Cortex of kidney (tissue), 1 donor: ENCODE measurements at places on chromosomes 6 and 20.

DNA sequence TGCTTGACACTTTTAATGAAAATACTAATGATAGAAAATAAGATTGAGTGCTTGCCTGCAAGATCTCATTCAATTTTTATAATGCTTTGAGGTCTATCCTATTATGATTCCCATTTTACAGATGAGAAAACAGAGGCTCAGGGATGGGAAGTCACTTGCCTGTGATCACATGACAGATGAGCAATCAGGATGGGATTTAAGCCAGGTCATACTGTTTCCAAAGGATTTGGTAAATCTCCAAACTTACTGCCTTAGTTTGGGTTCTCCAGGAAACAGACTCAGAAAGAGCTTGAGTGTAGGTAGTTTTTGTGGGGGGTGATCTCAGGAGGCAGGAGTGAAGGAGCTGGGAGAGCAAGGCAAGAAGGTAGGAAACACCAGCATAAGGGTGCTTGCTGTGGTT lies 456.3 kb downstream of the MAFB start:
- DNase-seq, result no peak

DNA sequence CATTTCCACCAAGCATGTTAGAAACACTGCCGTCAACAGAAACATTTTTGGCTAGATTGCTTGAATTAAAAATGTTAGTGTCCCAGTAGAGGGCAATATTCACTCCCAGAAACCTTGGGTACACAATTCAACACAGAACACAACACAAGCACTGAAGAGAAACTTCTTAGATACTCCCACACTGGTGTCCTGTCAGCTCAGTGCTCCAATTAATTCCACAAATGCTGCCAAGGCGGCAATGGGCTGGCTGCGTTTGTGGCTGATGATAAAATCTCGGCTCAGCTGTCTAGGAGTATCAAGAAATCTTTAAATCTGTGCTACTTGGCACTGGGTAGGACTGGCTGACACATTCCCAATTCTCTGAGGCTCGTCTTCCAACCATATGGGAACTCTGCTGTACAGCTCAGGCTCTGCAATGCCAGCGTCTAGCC lies 39.3 kb downstream of the BEND3 start:
- no peak for DNase-seq

DNA sequence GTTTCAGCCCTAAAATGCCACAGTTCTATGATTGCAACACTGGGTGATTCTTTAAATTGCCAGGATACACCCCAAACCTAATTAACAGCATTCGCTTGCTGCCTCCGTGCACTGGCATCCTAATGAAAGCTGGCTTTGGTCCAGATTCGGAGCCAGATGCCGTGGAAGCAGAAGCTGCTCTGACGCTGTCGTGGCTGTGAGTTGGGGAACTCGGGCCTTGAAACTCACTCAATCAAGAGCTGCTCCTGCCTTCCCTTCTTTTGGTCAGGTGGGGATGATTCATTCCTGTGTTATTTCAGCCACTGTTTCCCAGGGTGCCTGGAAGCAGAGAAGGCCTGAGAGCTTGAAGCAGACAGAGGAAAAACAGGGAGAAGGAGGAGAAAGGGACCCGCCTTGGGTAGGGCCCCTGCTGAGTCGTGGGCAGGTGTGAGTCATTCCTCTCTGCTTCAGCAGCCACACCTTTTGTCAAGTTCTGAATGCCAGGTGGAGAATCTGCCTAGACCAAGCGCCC lies 36.2 kb upstream of the DSP start:
- DNase-seq, result no peak

- no peak for DNase-seq
Measured at GRCh38 chr6:41836022-41836659, 48.6 kb downstream of the TOMM6 start.

DNA sequence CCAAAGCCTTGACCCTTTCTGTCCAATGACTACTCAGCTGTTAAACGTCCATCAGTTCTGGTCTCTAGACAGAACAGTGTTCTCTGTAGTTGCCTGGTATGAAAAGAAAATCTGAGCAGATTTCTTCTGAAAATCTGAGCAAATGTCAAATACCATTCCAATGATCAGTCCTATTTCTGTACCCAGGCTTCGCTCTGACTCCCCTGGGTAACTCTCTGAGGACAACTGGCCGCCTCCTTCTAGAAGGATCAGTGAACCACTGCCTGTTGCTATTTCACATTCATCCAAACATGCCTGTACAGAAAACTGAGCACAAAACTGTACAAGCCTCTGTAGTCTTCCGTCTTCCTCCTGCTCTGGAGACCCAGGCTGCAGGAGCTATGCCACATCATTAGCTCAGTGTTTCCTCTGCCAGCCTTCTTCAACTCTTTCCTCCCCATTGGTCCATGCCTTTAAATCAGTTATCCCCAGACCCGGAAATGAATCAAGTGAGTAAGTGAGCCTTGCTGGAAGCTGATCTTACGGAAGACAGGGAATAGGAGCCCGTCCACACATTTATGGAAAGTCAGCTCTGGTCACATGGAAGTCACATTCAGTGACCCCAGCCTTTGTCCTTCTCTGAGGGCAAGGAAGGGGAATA lies 63.3 kb downstream of the DAAM2 start:
- DNase-seq, result no peak

GRCh38 chr6:160135907-160136655 lies 14.5 kb downstream of the SLC22A1 start:
- DNase-seq, result no peak

- DNase-seq, result no peak
Measured at GRCh38 chr6:87671555-87672029, 30.4 kb downstream of the AKIRIN2 start.

GRCh38 chr6:20448828-20449227 lies 47.1 kb downstream of the E2F3 start:
- DNase-seq, result no peak

DNA sequence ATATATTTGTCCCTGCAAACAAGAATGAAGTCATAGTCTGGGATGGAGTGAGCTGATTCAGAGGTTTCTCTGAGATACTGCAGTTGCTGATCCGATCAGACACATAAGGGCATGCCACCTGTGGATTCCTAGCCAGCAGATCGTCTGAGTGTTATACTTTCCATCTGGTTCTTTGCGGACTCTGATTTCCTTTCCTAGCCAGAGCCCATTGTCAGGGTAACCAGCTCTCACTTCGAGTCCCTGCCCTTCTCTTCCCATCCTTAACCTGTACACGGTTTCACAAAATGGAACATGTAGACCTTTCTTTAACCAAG lies 100.9 kb downstream of the TMEM200A start:
- no peak for DNase-seq

GRCh38 chr6:149963462-149964307 lies at the start of gene ULBP1:
Gene ULBP1 (plus strand): TSS chr6:149963943. CDS start chr6:149964050, 107 bp downstream.
- no peak for DNase-seq

- DNase-seq, result no peak
Measured at GRCh38 chr20:6831461-6831860, 64.0 kb downstream of the BMP2 start.

GRCh38 chr20:36085686-36086267 lies 68.8 kb upstream of the EPB41L1 start:
- no peak for DNase-seq

DNA sequence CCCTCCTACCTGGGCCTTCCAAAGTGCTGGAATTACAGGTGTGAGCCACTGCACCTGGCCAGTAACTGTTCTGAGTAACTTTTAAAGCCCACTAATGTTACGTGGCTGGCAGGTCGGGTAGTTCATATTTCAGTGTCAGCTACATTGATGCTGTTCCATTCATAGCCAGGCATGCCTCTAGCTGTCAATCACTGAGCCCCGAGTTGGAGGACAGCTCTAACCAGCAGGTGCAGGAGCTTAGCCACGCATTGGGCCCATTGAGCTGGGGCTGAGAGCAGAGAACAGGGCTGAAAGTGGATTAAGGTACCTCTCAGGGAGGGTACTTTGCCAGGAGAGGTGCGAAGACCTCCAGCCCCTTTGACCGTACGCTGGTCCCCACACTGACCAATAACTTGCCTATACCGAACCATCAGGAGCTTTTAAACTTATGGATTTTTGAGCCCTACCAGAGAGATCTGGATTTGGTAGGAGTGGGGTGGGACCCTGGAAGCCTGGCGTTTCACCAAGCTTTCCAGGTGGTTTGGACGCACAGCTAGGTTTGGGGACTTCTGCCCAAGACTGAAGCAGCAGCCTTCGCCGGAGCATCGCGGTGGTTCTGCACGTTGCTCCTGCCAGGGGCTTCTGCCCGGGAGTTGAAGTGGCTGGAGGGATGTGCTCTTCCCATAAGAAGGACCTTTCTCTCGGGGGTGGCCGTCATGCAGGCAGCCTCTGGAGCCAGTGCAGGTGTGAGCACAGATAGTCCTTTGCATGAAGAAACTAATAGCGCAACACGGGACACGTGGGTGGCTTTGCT lies 82.6 kb downstream of the SERAC1 start:
- DNase-seq, result no peak

- no peak for DNase-seq
Measured at GRCh38 chr20:8803065-8803464, 265.8 kb upstream of the PLCB4 start.

GRCh38 chr6:37050045-37050853 lies 44.8 kb downstream of the FGD2 start:
- no peak for DNase-seq

DNA sequence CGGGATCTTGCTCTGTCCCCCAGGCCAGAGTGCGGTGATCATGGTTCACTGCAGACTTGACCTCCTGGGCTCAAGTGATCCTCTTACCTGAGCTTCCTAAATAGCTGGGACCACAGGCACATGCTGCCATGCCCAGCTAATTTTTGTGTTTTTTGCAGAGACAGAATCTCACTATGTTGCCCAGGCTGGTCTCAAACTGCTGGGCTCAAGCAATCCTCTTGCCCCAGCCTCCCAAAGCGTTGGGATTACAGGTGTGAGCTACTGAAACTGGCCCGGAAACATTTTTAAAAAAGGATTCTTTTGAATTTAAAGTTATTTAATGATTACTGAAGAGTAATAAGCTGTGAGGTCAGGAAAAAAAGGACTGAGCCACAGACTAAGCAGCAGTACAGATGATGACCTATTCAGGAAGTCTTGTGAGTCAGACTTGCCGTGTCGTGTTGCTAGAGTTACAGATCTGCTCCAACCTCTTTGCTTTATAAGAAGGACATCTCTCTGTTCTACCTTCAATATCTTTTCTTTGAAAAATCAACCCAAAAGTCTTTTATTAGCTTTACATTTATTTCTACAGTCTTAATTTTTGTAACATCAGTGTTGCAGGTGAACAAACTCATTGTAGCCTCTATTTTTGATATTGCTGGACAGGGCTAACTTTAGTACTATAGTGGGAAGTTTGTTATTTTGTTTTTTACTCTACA lies 108.7 kb downstream of the NCOA3 start:
- no peak for DNase-seq

DNA sequence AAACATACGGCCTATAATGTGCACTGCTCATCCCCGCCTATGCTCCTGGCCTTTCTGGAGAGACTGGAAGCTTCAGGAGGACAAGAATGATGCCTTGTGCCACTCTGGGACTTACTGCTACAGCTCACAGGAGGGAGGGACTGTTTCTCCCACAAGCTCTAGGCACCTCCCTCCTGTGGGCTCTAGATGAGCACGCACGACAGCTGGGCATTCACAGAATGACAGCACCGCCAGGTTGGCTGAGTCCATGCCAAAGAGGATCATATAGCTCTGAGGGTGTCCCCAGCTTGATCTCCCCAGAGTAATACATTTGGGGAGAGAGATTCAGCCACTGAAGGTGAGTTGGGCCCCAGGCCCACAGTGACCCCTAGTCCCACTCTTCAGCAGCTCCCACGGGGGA lies 10.1 kb upstream of the PGC start:
- no peak for DNase-seq

GRCh38 chr6:100440935-100441334 lies 23.8 kb downstream of the SIM1 start:
- no peak for DNase-seq

- no peak for DNase-seq
Measured at GRCh38 chr20:41234546-41234945, 83.0 kb downstream of the ZHX3 start.

- no peak for DNase-seq
Measured at GRCh38 chr20:49785852-49786175, 26.8 kb upstream of the SLC9A8 start.
